ENCODE measurements at places on chromosomes 1 and 21.

GRCh38 chr1:20717452-20718342 lies at the start of gene KIF17:
KIF17 (minus strand) TSS chr1:20718007; CDS start chr1:20717706, 301 bp downstream.
- DNase-seq = peak; percentile 88

GRCh38 chr1:8155528-8156186 lies 129.5 kb upstream of the ERRFI1 start:
- peak; percentile 37 for DNase-seq

DNA sequence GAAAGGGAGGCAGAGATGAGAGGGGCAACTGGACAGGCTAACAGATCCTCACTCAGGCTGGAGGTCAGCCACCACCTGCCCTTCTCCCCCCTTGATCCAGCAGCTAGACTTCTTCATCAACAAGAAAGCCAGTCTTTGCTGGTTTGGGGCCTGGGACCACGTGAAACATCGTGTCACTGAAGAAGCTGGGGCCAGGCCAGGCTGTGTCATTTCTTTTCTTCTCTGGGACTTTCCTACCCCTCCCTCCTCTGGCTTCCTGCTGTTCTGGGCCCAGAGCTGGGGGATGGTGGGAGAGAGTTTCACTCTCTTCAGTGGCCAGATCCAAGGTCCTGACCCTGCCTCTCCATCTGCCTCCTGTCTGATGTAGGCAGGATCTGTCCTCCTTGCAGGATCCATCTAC lies 18.1 kb upstream of the SLC26A9 start:
- no peak for DNase-seq

DNA sequence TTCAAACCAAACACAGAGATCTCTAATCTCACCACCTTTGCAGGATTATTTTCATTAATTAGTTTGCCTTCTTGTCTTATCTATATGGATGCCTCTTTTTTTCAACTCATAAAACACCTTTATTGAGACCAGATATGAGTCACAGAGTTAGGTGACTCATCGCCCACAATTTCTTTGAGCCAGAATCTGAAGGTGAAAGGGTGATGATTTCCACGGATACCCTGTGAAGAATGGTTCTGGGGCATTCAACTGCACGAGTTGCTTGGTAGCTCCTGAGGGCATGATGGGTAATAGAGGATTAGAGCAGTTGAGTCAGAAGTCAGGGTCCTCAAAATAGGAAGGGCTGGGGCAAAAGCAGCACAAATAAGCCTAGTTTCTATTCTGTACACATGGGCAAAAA lies 128.2 kb downstream of the TBX19 start:
- DNase-seq = no peak

DNA sequence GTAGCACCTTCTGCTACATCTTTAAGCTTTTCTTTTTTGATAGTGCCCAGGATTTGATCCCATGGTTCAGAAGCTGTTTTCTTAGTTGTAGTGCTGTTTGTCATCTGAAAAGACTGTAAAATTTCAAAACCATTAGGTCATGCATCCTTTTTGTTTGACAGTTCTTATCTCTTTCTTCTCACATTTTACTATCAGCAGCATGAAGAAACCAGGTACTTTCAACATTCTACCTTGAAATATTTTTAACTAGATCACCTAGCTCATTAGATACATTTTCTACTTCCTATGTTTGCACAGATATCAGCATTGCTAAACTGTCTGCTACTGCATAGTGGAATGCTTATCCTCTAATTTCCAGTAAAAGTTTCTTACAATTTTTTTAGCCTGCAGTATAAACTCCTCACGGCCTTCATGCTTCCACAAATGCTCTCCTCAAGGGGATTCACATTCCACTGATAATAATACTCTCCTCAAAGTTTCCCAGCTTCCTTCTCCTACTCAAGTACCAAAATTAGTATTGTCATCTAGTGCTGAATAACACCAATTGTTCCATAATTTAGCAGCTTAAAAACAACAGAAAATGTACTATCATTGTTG lies 243.9 kb upstream of the ZRANB2 start:
- DNase-seq = peak; percentile 19

DNA sequence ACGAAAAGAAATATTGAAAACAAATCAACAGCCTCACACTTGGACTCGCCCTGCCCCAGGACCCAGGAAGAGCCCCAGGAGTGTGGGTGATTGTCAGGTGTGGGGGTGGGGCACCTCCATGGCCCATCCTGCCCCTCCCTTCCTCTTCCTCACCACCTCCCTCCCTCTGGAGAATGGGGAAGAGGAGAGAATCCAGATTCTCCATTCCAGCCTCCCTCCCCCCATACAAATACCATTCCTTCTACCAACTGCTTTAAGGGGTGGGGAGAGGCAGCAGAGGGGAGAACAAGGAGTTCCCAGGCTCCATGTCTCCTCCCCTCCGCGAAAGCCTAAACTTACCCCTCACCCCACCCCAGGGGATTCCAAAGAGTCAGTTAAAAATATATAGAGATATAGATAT lies 36.7 kb downstream of the MEF2D start:
- no peak for DNase-seq

- DNase-seq = no peak
Observed at GRCh38 chr1:162204823-162205155, 135.3 kb downstream of the NOS1AP start.

DNA sequence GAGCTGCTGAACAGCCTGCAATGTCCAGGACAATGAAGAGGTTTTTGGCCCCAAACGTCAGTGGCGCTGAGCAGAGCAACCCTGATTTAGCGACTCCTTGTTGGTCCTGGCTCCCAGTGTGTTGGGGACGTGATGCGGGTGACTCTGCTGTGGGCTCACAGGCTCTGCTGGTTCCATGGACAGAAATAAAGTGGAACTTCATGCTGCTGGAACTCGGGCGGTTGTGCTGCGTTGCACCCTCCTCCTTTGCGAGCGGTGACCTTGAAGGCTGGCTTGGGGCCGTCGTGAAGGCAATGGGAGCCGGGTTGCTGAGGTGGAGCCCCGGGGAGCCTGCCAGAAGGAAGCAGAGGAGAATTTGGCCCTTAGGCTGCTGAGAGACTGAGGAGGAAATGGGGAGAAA lies 122.6 kb upstream of the C1orf174 start:
- DNase-seq = no peak

- DNase-seq = no peak
Observed at GRCh38 chr1:110364221-110364620, 25.0 kb downstream of the RBM15 start.
